ENCODE measurements at places on chromosomes 12 and 14.
A peak's percentile ranks its signal among the peaks of the same experiment; 100 is the strongest.

GRCh38 chr12:97609957-97610356 is 147.4 kb downstream of the RMST start:
- no peak for DNase-seq

GRCh38 chr12:113103756-113104450 is 31.7 kb downstream of the RASAL1 start:
- DNase-seq = peak; percentile 37

DNA sequence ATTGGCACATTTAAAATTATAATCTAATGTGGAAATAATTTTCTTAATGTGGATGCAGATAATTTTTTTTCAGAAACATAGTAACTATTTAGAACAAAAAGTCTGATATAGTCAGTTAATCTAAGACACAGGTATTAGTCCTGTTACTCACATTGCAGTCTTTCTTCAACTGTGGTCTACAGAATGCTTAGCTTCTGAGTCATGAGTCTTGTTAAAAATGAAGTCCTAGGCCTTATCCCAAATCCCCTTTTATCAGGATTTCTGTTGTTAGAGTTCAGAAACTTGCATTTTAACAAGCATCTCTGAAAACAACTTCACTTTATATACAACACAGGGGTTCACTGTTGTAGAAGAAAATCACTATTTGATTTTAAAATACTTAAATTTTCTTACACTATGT is 112.2 kb downstream of the SLC16A7 start:
- DNase-seq = no peak

DNA sequence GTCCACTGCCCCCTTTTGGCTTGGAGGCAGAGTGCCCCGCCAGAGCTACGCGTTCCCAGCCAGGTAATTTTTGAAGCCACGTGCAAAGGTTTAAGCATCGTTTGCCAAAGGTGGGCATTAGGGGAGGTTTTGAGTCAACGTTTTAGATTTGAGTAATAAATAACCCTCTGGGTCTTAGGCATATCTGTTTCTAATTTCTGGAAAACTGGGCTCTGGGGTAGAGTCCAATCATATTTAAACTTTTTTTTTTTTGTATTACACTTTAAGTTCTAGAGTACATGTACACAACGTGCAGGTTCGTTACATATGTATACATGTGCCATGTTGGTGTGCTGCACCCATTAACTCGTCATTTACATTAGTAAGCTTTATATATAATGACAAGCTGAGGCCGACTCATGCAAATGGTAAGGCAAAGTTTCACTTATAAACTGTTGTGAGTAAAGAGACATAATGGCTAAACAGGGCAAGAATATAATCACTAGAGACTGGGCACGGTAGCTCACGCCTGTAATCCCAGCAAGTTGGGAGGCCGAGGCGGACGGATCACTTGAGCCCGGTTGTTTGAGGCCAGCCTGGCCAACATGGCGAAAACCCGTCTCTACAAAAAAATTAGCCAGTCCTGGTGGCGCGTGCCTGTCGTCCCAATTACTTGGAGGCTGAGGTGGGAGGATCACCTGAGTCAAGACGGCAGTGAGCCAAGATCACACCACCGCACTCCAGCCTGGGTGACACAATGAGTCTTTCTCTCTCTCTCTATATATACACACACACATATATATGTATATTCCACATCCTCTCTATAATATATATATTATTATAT is 491 bp upstream of the NR2C1 start:
- DNase-seq = no peak

DNA sequence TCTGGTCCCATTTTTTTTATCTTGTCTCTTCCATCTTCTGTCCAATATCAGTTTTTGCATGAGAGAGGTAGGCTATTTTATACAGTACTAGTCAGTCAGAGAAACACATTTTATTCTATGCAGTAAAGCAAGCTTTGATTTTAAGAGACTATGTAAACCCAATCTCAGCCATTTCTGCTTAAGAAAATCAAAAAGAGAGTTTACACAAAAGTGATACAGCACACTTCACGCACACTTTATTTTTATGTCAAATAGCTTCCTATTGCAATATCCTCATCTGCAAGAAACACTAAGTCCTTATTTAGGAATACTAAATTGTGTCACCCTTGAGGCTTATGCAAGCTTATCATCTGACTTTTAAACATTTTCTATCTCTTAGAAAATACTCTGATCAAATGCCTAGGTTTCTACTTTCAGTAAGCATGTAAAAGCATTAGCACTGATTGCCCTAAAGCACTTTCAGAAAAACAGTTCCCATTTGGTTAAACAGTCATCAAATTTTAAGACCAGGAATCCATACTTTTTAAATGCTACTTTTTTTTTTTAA is 78.3 kb downstream of the MED13L start:
- DNase-seq = no peak

DNA sequence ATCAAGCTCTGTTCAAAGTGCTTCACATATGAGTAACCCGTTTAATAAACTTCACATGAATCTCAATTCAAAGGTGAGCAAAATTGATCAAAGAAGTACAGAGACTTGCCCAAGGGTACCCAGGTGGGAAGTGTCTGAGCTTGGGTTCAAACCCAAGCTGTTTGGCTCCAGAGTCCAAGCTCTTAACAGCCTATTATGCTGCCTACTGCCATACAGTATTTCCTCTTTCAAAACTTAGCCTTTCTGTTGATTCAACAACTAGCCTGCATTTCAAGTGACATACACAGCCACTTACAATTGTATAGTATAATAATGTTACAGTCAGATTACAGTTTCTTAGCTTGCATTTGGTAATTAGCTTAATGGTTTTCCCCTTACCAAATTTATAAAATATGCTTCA is 29.7 kb downstream of the FRMD6 start:
- no peak for DNase-seq

DNA sequence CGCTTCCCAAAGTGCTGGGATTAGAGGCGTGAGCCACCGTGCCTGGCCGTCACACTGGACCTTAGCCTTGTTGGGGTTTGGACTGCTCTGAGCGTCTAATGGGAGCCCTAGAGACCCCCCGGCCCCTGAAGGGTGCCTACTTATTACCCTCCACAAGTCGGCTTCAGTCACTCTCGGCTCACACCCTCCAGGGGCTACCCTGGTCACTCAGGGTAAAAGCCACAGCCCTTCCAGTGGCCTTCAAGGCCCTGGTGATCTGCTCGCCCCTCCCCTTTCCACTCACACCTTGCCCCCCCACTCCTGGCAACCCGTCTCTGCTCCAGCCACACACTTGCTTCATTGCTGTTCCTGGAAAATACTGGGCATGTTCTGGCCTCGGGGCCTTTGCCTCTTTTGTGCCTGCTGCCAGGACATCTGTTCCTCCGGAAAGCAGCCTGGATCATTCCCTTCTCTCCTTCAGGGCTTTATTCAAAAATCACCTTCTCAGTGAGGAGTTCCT is 3.6 kb upstream of the MORN3 start:
- no peak for DNase-seq

DNA sequence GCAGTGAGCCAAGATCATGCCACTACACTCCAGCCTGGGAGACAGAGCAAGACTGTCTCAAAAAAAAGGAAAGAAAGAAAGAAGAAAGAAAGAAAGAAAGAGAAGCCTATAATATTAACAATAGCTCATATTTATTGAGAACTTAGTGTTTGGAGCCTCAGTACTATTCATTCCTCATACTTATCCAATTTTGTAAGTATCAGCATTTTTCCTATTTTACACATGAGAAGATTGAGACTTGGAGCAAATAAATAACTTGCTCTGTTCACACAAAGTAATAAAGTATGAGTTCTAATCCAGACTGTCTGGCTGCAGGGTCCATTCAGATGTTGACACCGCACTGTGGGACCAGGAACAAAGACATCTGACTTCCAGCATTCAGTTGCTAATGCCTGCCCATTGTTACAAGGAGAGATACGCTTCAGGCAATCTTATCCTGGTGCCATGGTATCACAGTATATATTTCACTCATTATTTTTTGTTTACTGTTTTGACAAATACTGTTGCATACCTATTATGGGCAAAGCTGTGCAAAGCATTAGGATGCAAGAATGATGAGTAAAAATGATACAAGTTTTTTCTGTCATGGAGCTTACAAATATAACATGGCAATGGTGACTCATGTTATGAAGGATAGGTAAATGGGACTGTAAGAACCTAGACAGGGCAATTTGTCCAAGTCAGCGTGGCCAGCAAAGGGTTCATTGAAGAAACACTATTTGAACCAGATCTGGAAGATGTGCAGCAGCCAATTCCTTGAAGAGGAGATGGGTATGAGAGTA is 21.4 kb upstream of the TMTC2 start:
- DNase-seq = no peak

- DNase-seq = no peak
Observed at GRCh38 chr12:66647034-66647691, 31.7 kb downstream of the GRIP1 start.

DNA sequence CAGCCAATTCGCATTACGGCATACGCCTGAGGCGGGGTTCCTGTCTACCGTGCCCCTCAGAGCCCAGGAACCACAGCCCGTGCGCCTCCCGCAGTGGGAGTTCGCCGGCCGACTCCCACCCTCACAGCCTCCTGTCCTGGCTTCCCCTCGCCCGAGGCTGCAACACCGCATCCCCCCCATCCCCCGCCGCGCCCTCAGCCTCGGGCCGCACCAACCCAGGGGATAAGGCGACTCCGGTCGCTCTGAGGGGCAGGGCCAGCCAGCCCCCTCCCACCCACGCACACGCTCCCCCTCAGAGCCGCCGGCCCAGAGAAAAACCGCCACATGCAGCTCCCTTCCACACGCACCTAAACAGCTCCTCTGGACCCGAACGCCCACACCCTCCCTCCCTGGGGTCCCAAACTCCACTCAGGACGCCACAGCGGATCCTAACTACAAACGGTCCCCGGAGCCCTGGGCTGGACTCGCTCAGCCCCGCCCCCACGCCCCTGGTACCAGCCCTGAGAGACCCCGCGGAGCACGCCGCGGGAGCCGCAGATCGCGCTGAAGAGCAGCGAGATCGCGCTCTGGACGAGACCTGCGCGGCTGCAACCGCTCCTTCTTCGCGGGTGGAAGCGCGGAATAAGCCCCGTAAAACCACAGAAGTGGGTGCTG is at the start of gene C14orf39:
Gene C14orf39 (minus strand): TSS at position 466 of the 654 bp plus-strand sequence. CDS start 985 bp downstream, outside the sequence.
- DNase-seq = no peak

- DNase-seq = no peak
Observed at GRCh38 chr14:69044965-69045555, 66.0 kb upstream of the ACTN1 start.

GRCh38 chr14:90062127-90062794 is 467 bp downstream of the KCNK13 start:
- DNase-seq = no peak

DNA sequence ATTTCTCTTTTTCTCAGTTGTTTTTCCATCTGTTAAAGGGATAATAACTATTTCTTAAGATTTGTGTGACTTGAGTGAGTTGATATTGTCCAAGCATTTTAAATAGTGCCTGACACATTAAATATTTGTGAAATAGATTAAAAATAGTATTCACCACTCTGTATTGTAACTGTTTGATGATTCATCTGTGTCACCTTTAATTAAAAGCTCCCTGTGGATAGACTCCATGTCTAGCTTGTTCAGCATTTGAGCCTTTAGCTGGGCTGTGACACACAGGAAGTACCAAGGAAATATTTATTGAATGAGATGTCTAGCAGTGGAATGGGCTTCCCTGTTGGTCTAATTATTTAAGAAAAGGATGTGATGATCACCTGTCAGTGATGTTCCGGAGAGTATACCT is 1.8 kb upstream of the GLIPR1L2 start:
- no peak for DNase-seq

GRCh38 chr14:64266239-64266638 is 27.9 kb downstream of the ESR2 start:
- no peak for DNase-seq

DNA sequence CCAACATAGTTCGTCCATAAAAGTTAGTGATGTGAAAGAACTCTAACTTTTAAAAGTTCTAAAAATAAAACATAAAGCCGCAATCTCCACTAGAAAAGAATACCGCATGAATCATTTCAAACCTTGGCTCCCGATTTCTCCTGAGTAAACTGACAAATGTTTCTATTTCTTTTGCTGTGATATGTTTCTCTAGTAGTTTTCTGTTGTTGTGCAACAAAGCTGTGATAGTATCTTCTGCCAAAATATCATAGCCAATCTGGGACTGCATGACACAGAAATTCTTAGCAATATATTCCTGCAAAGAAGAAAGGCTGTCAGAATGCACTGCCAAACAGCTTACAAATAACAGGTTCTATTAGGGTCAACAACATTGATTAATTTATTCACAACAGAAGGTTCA is 174.0 kb downstream of the ITPR2 start:
- no peak for DNase-seq

DNA sequence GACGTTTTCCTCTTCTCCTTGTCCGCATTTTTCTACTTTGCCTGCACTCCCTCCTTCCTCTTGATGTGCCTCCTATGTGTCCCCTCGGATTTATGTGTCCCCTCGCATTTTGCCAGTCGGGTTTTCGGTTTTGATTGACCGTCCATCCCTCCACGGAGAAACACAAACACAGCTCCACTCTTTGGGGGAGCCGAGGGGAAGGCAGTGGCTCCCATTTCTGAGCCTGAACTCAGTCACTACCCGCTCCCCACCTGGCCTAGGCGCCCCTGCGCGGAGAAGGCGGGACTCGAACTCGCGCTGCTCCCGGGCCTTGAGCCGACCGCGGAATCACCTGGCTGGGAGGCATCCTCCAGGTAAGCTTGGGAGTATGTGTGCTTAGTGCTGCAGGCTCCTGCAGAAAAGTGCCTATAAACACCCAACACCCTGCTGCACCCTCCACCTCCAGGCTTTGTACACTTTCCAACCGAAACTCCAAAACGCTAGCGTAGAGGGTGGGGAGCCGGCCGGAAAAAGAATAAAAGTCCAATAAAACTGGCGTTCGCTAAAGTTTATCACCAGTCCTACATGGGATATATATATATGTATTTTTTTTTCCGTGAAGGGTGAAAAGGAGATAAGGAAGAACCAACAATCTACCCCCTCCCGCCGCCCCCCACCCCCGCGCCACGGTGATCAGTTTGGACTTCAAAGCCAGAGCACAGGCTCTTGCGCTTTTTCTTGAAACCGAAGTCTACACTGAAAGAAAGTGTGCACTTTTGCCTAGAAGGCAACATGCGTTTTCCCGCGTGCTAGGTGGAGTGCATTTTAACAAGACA is 3.3 kb upstream of the CCND2 start:
- DNase-seq = no peak

- DNase-seq = no peak
Observed at GRCh38 chr14:92014040-92014439, 25.8 kb downstream of the TRIP11 start.

All from activated CD8-positive, alpha-beta memory T cell treated with anti-CD3 and anti-CD28 coated beads for 1 hour (primary cell).